ENCODE measurements at places on chromosomes 7 and 10.

DNA sequence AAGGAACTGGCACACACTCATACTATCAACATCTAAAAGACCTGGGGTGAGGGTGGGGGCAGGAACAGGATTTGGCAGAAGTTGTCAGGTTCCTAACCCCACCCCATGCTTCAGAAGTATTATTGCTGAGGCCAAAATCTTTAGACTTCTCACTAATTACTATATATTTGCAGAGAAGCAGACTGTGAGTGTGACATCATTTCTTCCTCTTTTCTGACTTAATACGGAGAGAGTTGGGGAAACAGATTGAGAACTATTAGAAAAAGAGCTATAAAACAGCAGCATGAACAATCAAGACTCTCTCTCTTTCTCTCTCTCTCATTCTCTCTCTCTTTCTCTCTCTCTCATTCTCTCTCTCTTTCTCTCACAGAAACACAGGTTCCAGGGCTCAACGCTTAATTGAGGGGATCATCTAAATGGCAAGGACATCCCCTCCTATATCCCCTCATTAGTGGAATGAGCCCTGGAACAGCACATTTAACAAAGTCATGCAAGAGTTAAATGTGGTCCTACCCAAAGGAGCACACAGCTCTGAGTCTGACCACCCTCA, 94.8 kb downstream of the KCNMA1 start:
- DNase-seq = no peak

GRCh38 chr10:776772-777171, 87.3 kb upstream of the DIP2C start:
- no peak for DNase-seq

- DNase-seq = peak; percentile 49
Observed at GRCh38 chr10:4384245-4384644, 441.8 kb upstream of the AKR1E2 start.

- DNase-seq = peak; percentile 96
Observed at GRCh38 chr7:112143582-112143981, 62.6 kb downstream of the DOCK4 start.

GRCh38 chr10:75620356-75620755, 188.9 kb downstream of the LRMDA start:
- DNase-seq = no peak

- DNase-seq = peak; percentile 27
Observed at GRCh38 chr7:30175180-30175579, 40.4 kb downstream of the MTURN start.

DNA sequence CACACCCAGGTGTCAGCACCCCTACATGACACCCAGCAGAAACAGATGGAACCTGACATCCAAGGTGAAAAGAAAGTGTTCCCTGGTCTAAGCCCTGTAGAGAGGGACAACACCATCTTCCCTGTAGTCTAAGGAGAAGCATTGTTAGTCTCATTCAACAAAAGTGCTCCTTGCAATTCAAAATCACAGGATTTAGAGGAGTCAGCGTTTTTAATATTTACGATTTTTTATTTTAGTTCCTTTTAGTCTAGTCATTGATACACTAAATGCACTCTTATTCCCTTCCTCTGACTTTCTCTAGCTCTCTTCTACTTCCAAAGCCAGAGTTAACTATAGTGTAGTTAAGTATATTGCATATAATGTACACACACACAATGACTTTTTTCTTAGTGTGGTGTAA, 163.0 kb downstream of the TPK1 start:
- no peak for DNase-seq
